ENCODE measurements at places on chromosomes 5 and 9.

GRCh38 chr5:154162539-154163151 is 27.9 kb upstream of the GALNT10 start:
- no peak for DNase-seq

DNA sequence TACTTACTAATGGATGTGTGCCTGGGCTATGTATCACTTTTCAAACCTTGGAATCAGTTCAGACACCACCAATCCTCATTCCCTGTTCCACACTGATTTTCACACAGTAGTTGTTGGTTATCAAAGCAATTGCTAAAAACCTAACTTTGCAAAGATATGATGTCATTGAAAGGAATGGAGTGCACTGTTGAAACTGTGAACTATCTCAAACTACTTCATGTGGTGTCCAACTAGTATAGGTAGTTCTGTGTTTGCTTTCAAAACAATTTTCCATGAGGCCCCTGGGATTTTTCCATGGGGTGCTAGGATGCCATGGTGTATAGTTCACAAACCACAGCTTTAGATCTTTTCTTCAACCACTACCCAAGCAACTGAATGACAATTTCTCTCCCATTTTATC is 17.8 kb downstream of the INIP start:
- no peak for DNase-seq

- no peak for DNase-seq
Observed at GRCh38 chr5:136064510-136064909, 35.7 kb downstream of the TGFBI start.

- no peak for DNase-seq
Observed at GRCh38 chr5:81922854-81923279, 49.0 kb upstream of the ATG10 start.

DNA sequence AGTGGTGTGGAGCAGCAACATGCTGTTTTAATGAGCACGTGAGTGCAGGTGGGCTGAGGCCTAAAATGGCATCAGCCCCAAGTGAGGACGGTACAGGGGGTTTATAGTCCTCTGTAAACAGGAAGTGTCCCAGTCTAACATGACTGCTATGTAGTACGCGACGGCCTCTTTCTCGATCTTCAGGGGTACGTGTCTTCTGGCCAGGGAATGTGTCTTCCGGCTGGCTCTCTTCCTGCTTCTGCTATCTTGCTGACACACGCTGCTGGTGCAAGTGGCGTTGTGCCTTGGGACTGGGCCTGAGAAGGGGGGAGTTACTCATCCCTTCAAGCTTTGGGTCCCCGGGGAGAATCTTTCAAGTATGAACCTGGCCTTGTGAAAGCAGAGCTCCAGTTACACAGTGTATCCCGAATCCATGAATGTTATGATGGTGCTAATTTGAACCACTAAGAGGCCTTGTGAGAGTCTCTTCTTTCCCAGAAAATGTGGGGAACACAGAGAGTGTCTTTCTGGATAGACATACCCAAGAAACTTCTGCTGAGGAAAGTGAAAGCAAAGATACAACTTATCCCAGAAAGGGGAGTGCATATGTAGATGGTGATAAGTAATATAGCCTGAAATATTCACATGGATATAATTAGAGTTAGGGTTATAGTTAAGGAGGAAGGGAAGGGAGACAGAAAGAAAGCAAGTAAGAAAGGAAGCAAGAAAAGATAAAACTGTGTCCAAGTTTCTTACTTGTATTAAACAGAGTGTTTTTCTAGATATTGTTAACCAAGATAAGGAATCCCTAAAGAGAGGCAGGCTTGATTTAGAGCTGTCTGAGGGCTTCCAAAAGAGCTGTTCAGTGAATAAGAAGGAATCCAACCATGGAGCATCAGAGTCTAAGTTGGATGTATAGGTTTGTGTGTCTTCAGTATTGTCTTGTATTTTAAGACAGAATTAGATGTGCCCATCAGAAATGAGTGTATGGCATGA is 35.5 kb upstream of the ANXA2R start:
- DNase-seq, result no peak

Data from activated CD4-positive, alpha-beta T cell treated with anti-CD3 and anti-CD28 coated beads, Interleukin-2, amount 50 U/mL, for 4 hours (primary cell).